ENCODE measurements at places on chromosomes 5 and 9.

DNA sequence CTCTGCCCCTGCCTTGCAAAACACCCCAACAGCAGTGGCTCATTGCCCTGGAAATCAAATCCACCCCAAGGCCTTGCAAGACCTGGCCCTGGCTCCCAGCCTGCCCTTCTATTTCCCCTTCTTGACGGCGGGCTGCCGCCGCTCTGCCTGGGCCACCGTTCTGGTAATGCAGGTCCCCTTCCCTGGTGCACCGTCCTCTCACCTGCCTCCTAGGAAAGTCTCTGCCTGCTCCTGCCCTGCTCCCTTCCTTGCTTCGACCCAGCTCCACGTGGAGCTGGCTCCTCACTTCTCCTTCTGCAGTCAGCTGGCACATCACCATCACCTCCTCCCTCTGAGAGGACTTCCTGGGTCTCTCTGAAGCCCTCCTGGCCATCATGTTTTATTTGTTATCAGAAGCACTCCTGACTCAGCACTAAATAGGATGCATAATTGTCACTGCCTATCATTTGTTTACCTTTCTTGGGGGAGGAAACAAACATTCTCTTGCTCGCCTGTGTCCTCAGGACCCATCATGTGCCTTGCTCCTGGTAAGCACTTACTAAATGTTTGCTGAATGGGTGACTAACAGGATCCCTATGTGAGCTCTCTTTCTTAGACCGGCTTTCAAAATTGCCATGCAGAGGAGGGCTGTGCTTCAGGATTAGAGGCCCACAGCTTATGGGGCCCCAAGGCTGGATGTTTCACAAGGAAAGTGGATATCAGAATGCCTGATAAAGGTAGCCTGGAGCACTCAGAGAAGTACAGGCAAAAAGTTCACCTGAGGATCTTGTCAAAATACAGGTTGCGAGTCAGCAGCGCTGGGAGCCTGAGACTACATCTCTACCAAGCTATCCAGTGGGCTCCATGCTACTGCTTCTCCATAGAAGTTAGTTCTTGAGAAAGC is 19.6 kb upstream of the C5orf47 start:
- no peak for DNase-seq

DNA sequence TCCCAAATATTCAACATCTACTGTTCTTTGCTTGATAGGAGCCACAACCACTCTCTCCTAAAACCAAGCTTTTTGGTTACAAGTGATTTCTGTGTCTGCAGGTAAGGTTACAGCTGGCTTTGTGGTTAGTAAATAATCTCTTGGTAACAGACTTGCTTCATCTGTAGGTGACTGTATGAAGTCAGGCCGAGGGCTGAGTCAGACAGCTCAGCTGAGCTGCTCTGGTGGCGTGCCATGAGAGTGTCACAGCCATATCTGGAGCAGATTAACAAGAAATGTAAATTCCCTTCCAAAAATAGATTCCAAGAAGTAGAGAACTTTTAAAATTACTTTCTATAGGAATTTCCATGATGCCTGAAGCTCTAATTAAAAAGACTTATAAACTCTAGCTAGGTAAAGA is 23.7 kb upstream of the TAS2R1 start:
- no peak for DNase-seq

DNA sequence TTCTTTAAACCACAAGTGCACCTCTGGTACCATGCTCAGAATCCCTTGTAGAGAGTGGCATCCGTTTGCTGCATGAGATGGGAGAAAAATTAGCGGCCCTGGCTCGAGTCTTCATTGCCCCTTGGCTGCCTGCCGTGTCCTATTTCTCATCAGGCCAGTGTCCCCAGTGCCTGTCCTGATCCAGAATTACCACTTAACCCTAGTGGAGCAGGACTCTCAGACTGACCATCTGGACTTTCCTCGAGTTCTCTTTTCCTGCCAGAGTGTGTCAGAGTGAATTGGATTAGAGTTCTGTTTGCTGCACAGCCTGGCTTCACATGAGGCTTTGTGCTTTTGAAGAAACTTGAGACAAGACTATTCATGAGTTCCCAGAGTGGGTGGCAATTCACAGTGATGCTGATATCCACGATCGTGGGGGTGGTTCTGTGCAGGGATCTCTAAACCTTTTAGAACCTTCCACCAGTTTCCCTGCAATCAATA is 92.6 kb downstream of the C9orf152 start:
- no peak for DNase-seq

- DNase-seq: no peak
Observed at GRCh38 chr5:125134216-125135081, 388.0 kb upstream of the ZNF608 start.

DNA sequence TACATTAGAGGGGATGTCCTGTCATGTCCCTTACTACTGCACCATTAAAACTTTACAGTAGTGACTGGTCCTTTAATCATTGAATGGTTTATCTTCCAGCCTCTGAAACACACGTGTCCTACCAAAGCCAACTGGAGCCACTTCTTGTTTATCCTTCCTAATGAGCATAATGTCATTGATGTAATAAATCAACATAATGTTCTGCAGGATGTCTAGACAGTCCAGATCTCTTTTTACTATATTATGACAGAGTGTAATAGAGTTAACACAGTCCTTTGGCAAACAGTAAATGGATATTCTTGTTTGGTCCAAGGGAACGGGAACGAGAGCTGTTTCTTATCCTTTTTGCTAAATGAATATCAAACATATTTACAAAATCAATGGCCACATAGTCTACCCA is 88.1 kb upstream of the PTPRD start:
- no peak for DNase-seq

DNA sequence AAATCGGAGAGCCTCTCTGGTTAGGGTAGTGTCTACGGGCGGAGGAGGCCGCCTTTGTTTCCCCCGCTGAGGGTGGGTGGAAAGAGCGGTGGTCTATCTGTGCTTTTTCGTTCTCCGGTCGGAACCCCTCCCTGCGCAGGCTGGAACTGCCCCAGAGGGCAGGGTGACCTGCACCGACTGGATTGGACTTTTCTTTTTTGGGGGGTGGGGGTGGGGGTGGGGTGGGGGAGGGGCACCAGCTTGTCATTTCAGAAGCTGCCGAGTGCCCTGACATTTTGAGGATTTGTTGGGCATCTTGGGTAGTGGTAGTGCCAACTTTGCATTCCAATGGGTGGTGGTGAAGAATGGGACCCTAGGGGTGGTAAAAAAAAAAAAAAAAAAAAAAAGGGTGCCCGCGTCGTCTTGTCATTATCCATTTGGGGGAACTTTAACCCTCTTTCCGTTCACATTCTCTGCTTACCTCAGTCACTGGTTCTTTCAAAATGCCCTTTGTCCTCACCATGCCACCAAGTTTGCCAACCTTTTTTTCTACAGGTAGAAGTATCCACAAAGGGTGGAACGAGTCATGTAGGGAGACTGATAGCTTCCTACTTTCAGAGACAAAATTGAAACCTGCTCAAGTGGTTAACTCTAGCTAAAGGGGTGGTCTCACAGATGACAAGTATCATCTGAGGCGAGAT is 1.3 kb downstream of the UBE2R2 start:
- no peak for DNase-seq

DNA sequence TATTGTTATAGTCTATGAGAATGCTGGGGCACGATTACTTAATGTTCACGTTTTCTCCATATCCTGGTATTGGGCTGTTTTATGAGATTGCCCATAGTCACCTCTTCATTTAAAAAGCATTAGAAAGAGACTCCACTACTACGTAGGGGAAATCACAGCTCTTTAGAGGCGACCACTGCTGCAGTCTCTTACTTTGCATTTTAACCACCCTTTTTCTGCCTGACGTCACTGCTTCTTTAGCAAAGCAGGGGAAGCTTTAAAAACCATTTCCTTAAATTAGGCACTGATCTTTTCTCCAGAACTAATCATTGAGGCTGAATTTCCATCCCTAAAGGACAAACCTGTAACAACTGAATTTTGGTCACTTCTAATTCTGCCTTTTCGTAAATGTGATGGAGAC is 38.9 kb downstream of the ZNF608 start:
- no peak for DNase-seq
